ENCODE measurements at places on chromosomes 7 and 10.
A peak's percentile ranks its signal among the peaks of the same experiment; 100 is the strongest.

DNA sequence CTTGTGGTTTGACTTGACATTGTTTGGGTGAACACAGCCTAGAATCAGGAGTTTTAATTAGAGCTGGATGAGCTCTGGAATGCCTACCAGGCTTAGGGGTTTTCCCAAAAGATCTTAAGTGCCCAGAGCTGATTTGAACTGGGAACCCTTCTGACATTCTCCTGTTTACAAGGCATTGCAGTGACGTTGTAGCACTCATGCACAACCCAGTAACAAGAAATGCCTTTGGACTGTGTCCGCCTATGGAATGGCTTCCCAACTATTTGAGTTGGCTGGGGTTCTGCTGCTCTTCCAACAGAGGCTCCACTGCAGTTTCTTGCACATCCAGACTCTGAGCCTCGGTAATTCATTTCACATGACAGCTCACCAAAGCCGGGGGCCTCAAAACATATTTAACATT lies 76.7 kb upstream of the MKX start:
- peak; percentile 43 for DNase-seq

GRCh38 chr7:26052706-26053105 lies 99.3 kb upstream of the NFE2L3 start:
- DNase-seq: no peak

GRCh38 chr7:7977774-7978173 lies 9.2 kb downstream of the GLCCI1 start:
- DNase-seq: no peak

DNA sequence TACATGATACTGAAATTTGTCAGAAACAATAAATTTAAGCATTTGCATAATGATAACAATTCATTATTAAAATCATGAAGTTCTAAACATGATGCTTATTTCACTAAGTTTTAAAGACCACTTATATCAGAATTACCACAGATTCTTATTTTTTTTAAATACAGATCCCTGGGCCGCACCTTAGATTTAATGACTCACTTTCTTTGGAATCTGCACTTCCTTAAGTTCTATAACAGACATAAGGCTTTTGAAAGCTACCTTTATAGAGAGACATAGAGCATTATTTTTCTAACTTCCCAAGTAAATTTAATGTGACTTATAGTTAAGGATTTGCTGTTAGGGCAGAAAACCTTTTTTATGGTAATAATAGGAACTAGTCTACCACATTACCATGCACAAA lies 214.9 kb downstream of the IPMK start:
- DNase-seq: no peak

DNA sequence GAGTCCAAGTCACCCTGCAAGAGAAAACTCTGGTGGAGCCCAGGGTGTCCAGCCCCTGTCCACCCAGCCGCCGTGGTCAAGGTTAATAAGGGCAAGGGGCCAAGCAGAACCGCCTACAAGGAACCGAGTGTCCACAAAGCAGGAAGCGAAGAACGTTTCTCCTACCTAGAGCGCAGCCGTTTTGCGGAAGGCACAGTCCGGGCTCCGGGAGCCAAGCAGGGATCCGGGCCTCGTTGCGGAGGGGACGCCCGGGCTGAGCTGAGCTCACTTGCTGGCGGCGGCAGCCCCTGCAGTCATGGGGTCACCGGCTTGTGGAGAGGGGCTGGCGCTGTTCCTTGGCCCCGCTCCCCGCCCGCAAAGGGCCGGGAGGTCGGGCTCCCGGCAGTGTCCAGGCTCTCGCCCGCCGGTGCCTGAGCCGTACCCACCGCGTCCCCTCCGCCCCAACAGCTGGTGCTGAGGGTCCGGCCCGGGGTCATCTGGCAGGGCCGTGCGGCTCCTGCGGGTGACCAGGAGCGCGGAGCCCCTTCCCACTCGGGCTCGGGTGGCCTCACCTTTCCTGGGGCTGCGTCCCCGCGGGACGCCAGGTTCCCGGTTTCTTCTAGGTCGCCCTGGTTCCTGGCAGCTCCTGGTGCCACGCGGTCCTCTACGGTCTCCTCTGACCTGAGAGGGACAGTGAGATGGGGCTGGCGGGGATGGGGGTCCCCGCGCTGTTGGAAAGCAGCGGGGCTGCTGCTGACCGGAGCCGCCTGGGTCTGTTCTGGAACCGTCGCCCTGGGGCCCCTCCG lies 14.0 kb upstream of the ZNF273 start:
- DNase-seq: no peak

DNA sequence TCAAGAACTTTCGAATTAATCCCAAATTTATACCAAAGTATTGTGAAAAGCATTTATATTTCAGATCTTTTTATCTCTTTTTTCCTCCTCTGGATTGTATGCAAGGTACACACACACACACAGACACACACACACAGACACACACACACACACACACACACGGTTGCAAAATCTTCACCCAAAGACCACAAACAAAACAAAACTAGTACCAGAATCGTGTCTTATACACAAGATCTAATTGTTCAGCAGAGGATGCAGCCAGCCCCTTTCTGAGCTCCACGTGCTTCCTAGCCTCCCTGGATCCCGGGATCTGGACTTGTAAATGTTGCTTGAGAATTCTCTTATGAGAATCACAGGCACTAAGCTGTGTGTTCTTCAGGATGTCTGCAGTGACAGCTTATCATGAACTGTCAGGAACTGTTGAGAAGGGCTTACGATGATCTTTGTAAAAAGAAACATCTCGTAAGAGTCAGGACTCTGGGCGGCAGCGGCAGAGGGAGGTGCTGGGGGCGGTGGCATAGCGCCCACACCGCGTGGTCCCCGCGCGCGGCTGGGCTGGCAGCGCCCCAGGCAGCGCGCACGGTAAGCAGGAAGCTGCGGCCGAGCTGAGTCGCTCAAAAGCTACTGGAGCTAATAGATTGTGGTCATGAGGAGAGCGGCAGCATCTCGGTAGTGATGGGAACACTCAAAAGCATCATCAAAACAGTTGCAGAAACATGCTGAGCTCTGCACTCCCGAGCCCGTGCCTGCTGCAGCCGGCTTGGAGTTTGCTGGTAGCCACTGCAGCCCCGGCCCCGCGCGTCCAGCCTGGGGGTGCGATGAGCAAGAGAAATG lies 277.6 kb downstream of the GATA3 start:
- peak; percentile 44 for DNase-seq

- DNase-seq: no peak
These were observed 39.7 kb downstream of the MALSU1 start for GRCh38 chr7:23338863-23339262.

DNA sequence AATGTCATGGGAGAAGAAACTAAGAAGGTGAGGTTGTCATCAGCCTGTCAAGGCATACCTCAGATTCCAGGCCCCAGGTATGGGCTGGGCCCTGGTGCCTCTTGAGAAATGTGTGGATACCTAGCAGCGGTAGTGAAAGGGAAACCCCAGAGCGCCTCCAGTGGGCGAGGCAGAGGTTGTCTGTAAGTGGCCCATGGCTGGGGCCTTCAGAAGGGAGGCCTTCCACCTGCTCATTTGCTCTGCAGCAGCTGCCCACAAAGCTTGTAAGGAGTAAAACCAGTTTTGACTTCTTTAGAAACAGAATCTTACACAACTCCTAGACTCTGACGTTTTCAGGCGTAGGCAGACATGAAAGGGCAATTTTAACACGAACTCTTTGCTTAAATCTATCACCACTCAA lies 509.9 kb downstream of the PARD3 start:
- DNase-seq: no peak

- peak; percentile 42 for DNase-seq
These were observed 20.5 kb downstream of the MMRN2 start for GRCh38 chr10:86936661-86937501.

DNA sequence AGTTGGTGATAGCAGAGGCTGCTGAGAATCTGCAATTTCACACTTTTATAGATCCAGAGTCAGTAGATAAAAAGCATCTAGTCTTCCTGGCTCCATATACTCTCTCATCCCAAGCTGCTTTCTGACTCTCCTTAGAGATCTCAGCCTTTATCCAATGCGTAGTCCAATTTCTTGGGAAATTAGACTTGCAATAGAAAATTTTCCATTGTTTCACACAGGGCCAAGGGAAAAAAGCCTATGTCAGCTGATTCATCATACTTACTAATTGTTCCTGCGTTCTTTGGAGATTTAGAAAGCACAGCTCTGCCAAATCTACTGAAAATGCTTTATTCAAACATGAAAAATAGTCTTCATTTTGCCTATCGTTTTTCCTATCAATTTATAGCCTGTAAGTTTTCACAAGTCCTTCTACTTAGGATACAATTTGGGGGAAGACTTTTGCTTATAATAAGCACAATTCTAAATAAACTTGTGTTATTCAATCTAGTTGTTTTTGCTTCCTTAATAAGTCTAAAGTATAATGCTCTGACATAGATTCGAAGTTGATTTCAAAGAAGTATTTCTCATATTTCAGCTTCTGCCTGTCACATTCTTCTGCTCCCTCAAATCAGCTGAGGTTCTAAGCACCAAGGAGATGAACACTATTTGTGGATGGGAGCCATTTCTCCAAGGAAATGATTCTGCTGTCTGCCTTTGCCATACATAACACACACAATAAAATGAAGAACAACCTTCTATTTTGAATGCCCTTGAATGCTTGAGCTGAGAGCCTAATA lies 165.4 kb downstream of the ADAM12 start:
- peak; percentile 67 for DNase-seq

DNA sequence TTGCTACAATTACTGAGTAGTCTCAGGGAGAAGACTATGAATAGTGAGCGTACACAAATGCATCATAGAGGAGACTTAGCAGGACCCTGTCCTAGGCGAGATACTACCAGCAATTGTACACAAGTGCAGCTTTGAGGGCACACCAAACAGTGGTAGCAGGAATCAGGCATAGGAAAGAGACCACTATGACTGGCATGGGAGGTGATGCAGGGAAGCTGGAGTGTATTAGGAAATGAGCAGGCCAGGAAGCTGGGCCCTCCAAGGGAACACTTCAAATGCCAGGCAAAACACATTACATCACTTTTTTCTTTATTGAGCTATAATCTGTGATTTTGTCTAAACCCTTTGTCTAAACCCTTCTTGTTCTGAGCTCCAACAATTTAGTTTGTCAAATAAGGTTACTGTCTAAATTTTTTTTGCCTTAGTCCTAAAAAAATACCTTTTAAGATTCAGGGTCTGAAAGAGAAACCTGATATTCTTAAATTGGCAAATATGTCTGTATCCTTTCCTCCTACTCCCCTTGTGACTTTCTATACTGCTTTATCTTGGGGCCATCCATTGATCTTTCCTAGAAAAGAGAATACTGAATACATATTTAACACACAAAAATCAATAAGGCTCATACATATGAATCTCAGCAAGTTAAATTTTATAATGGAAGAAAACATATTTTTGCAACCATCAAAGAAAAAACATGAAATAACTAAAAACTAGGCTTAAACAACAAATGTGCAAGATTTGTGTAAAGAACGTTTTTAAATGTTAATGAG lies 193.8 kb upstream of the PHYHIPL start:
- no peak for DNase-seq

DNA sequence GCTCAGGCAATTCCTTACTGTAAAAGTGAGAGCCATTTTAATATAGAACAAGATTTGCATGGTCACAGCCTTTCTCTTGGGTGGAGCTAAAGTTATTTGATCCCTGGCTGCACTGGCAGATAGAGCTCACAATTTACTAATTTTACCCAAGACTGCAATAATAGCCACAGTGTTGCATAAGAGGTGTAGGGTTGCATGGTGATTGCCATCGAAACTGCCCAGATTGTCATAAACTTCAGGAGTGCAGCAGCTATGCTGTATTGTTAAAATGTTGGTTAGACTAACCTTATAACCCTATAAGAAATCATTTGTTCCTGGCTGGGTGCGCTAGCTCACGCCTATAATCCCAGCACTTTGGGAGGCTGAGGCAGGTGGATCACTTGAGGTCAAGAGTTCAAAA lies 50.0 kb downstream of the VCL start:
- DNase-seq: peak; percentile 44

DNA sequence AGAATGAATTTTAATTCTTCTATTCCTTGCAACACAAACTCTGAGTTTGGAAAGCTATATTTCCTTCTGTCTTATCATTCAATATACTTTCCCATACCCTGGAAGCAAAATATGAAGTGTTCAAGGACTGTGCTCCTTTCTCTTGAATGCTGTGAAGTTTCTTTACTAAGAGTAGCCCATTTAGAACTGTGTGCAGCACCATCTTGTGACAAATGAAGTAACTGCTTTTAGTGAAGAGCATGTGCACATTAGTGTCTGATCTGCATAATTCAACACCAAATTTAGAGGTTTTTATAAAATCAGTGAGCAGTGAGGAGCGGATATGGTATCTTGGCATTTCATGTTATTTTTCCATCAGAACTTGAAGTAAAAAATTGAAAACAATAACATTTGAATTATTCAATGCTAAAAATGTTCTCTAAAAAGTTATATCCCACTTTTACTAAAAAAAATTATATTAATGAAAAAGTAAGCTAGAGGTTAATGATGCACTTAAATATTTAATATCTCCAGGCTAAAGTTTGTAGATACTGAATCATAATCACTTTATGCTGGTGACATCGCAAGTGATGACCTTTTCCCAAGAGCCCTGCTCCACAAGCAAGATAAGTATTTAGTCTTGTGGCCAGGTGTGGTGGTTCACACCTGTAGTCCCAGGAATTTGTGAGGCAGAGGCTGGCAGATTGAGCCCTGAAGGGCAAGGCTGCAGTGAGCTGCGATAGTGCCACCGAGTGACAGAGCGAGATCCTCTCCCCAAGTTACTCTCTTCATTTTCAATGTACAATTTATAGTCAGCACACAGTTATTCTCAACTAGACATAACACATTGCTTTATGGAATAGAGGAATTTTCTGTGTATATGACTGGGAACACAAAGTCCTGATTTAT lies 108.8 kb upstream of the PCLO start:
- peak; percentile 23 for DNase-seq

DNA sequence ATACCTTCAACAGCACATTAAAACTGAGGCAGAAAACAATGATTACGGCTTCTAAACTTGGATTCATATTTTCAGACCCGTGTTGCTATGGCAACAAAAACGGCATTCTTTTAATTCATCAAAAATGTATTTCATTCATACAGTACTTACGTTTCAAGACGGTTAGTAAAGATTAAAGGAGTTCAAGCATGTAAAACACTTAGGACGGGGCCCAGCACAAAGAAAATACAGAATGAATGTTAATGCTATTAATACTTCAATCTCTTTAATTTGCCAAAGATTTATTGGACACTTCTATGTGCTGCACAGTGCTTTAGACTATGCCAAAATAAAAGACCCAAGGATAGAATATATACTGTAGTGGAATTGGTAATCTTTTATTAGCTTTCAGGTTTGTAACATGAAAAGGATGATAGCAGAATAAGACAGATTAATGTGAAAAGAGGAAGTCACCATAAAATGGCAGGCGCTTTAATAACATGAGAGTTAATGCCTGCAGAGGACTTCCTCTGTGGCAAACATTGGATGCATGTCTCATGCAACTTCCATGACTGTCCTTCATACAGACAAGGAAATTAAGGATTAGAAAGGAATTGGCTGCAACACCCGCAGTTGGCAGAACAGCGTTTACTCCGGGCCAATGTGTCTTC lies 201.6 kb upstream of the KLF6 start:
- no peak for DNase-seq

GRCh38 chr10:101694674-101695403 lies at the start of gene FBXW4:
Gene FBXW4, minus strand, starts transcription at chr10:101695170. Its CDS starts 65 bp downstream, at chr10:101695105.
- DNase-seq: peak; percentile 88

Data from GM03348 (cell line).